ENCODE measurements at places on chromosomes 16 and 17. TPM values are rescaled to one million over a fixed set of nuclear protein-coding genes. Genes with fewer than 3 reads are reported as not detected.
A peak's percentile ranks its signal among the peaks of the same experiment; 100 is the strongest.

DNA sequence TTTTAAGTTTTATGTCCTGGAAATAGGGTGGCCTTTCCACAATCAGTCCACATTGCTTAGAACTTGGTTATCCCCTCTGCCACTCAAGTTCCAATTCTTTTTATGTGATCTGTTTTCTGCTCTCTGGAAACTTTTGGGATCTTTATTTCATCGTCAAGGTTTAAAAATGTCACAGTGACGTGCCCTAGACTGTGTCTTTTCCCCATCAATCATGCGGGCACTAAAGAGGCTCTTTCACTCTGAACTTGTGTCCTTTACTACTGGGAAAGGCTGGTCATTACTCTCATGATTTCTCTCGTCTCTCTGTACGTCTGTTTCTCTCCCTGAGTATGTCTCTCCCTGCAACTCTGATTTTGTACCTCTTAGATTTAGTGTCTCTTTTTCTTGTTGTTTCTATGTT, 189.8 kb upstream of the AXIN2 start:
- no peaks in the 10 kb centered on the region for H3K36me3 ChIP-seq
- no peak overlapping the region for H3K4me3 ChIP-seq
- no peak overlapping the region for H3K27ac ChIP-seq
- no peak for DNase-seq

The C1QL1 gene
- 1.6 TPM for total RNA-seq

The KIF2B gene
- not detected for total RNA-seq

- DNase-seq: peak; percentile 74
- H3K27me3 ChIP-seq: no peaks in the 10 kb centered on the region
- H3K27ac ChIP-seq: peak overlapping the region; percentile 90
Measured at GRCh38 chr17:16419074-16419928, 3.9 kb downstream of the TRPV2 start.

- no peaks in the 10 kb centered on the region for H3K4me1 ChIP-seq
- no peaks in the 10 kb centered on the region for H3K36me3 ChIP-seq
- peak overlapping the region; percentile 99 for H3K27ac ChIP-seq
- peak overlapping the region; percentile 95 for H3K4me3 ChIP-seq
- no peaks in the 10 kb centered on the region for H3K27me3 ChIP-seq
Measured at GRCh38 chr17:60525328-60525684, 736 bp downstream of the APPBP2 start.

The TBC1D3K gene
- total RNA-seq: not detected

DNA sequence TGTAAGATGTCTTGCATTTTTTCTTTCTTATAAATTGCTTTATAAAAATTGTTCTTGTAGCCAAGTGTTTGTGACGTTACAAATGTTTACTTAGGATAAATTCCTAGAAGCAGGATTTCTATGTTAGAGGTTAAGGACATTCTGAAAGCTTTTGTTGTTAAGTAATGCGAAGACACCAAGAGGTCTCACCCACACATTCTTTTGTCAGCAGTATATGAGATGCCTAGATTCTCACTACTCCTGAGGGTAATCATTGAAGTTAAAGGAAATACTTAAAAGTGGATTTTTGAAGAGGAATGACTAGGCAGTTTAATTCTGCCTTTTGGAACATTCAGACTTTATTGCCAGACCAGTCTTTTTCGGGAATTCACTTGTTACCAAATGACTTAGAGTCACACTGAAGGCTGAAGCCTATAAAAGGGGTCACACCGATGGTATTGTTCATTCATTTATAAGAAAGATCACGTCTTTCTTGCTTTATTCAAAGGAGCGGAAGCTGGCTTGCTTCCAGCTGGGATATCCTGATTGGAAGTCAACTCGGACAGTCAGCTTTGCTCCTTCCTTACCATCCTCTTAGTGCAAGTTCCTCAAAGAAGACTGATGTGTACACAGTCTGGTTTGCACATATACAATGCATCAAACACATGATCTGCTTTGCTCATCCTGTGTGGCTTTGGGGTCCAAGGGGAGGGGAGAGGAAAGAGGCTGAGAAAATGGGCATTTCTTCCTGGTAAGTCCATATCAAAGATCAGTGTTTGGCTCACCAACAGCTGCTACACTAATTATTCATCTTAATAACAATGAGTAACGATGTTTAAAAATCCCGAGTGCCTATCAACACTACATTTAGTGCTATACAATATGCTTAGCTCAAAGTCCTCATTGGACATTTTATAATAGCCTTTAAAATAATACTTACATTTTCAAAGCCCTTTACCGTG, 160.0 kb downstream of the MAP2K6 start:
- peak overlapping the region; percentile 12 for H3K27ac ChIP-seq
- DNase-seq: no peak
- no peaks in the 10 kb centered on the region for H3K27me3 ChIP-seq
- no peaks in the 10 kb centered on the region for H3K36me3 ChIP-seq

The EPX gene
- total RNA-seq: not detected

The SPIRE2 gene
- 1.8 TPM for total RNA-seq

DNA sequence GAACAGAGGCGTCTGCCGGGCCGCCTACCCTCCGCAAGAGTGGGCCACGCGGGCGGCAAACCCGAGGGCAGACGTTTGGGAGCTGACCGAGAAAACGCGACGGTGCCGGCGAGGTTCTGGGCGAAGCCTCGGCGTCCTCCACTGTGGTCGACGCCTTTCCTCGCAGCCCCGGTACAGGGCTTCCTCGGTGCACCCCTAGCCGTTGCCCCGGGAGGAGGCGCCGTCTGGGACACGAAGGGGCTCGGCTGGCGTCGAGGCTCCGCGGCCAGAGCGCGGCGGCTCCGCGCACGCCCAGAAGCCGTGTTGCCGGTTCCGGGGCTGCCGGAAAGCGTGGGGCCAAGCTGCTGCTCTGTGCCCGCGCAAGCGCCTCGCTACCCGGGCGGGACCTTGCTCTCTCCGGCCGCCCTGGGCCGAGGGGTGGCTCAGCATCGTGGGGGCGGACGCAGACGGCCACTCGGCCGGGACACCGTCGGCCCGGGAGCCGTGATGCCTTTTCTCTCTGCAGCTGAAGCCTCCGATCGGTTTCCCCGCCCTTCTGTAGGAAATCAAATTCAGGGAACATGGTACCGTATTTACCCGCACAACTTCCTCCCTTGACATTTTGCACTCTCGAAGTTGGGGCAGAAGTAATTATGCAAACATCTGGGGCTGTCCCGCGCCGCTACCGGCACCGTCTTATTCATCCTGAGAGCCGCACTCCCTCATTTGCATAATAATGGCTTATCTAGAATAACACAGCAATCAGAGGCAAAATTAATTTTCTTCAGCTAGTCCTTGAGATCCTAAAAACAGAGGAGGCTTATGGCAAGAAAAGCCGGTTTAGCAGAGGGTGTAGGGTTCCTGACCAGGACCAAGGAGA, 7.3 kb upstream of the CBX8 start:
- no peaks in the 10 kb centered on the region for H3K36me3 ChIP-seq
- H3K27ac ChIP-seq: no peak overlapping the region
- no peak for DNase-seq
- peaks cover 44% of the 10 kb centered on the region for H3K4me1 ChIP-seq

- no peak for DNase-seq
- H3K27ac ChIP-seq: no peak overlapping the region
- no peak overlapping the region for H3K4me3 ChIP-seq
- no peaks in the 10 kb centered on the region for H3K27me3 ChIP-seq
- H3K4me1 ChIP-seq: no peaks in the 10 kb centered on the region
Measured at GRCh38 chr17:45137561-45138305, 2.2 kb downstream of the ACBD4 start.

GRCh38 chr16:68319185-68319908, 8.5 kb downstream of the PRMT7 start:
- H3K4me1 ChIP-seq: no peaks in the 10 kb centered on the region
- no peak overlapping the region for H3K27ac ChIP-seq
- DNase-seq: no peak
- H3K4me3 ChIP-seq: no peak overlapping the region

The PRAC2 gene
- total RNA-seq: not detected

DNA sequence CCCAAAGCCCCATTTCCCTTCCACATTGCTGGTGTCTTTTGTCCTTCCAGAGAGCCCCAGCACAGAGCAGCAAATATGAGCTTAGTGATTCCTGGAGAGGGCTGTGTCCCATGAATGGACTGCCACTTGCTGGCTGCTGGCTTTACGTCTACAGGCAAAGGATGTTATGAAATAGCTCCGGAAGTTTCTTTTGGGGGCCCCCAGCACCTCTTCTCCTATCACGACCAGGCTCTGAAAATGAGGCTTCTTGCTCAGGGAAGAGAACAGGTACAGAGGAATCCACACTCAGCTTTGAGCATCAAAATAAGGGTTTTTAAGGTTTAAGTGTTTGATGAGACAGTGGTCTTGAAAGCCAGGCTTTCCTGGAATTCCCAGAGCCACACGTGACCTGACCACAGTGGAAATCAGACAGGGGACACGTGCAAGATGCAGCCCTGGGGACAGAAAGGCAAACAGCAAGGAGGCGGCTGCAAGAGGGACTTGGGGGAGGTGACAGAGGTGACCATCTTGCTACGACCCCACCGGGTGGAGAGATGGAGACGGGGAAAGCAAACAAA, 58.1 kb downstream of the ZDHHC7 start:
- DNase-seq: no peak
- no peaks in the 10 kb centered on the region for H3K27me3 ChIP-seq
- no peaks in the 10 kb centered on the region for H3K4me1 ChIP-seq
- no peaks in the 10 kb centered on the region for H3K36me3 ChIP-seq
- H3K4me3 ChIP-seq: no peak overlapping the region
